GDM1 (cell line): ENCODE measurements at places on chromosomes 6 and 20.

- DNase-seq = no peak
Measured at GRCh38 chr6:163717106-163717764, 302.7 kb downstream of the QKI start.

GRCh38 chr20:32544893-32545840, 40.0 kb downstream of the NOL4L start:
- no peak for DNase-seq

DNA sequence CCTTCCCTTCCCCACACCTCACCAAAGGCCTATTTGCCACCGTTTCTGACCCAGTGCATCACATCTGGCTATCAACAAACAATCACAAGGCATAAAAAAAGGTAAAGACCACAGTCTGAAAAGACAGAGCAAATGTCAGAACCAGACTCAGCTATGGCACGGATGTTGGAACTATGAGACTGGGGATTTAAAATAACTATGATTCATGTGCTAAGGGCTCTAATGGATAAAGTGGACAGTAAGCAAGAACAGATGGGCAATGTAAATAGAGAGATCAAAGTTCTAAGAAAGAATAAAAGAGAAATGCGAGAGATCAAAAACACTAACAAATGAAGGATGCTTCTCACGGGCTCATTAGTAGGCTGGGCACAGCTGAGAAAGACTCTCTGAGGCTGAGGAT, 99.5 kb downstream of the LAMP5 start:
- DNase-seq = no peak

GRCh38 chr6:147005499-147005898, 198.7 kb upstream of the STXBP5 start:
- DNase-seq = no peak

DNA sequence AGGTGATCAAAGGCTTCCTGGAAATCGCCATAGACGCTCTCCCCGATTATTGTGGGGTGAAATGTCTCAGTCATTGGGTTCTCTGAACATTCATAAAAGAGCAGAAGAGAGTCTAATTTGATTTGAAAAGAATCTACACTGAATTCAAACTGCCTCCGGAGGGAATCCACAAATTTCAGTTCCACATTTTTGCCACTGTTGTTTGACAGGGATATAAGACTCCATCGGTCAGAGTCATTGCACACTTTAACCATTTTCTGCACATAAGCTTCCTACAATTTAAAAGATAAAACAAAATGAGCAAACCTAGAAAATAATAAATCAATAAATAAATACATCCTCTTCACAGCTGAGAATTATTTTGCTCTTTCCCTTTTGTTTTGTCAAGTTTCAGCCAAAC, 2.3 kb downstream of the TENT5A start:
- no peak for DNase-seq

DNA sequence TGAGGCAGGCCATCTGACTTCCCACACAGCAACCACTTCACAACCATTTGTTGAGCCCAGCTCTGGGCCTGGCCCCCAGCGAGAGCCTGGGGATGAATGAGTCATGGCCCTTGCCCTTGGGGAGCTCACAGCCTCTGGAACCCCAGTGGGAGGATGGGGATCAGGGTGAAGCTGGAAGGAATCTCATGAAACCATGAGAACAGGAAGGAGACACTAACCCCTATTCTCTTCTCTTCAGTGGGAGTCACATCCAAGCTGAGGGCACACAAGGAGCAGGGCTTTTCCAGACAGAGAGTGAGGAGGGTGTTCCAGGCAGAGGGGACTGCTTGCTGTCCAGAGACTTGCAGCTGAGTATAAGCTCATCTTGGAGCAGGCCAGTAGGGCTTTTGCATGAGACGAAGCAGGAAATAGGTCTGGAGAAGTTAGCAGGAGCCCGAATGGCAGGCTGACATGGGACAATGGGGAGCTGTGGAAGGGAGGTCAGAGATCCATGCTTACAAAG, 7.5 kb downstream of the FOXS1 start:
- DNase-seq = no peak

GRCh38 chr6:160520043-160520904, 143.8 kb downstream of the LPA start:
- DNase-seq = peak; percentile 16

DNA sequence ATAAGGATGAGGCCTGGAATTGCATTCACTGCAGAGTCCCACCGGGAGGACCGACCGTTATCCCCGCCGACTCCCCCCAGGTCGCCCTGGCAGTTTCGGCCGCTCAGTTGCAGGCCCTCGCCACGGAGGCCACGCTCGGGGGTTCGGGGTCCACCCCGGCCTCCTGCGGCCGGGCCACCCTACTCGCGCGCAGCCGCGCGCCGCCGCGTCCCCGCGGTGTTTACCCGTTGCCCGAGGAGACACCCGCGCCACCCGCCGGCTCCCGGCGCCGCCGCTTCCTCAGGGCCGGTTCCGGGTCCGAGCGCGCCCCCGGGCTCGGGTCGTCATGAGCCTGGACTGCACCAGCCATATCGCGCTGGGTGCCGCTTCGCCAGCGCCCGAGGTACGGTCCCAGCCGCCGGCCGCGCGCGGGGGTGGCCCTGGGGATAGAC, at the start of gene CCDC170:
CCDC170 (plus strand) TSS at position 214 of the 431 bp plus-strand sequence; CDS start at position 326, 112 bp downstream.
- no peak for DNase-seq

GRCh38 chr20:24935766-24936525, 13.1 kb upstream of the CST7 start:
- DNase-seq = no peak

- no peak for DNase-seq
Measured at GRCh38 chr20:8782804-8783203, 286.1 kb upstream of the PLCB4 start.

DNA sequence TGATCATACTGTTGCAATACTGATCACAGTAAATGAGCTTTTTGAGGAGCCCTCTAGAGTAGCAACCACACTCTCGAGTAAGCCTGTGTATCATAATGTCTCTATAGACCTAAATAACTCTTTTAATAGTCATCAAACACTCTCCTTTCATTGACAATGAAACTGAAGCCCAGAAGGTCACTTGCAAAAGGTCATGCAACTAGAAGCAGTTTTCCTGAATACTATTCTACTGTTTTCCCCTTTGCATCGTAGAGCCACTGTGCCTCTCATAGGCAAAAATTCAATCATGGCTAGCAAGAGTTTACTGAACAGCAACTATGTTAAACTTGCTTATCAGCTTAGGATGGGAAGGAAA, 105.3 kb downstream of the HIVEP2 start:
- DNase-seq = no peak

DNA sequence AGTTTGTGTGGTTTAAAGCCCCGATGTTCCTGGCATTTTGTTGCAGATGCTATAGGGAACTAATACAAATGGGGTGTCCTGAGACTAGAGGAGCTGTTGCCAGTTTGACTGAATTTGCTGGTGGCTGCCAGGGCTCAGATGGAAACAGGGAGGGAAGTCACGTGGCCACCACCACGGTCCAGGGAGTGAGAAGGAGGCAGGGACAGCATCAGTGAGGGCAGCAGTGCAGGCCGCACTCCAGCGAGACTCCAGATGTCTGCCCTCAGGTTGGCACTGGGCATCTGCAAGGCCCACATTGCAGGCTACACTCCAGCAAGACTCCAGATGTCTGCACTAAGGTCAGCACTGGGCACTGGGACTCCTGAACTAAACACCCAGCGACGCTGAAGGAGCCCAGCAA, 86.2 kb downstream of the RAMACL start:
- DNase-seq = no peak

GRCh38 chr6:47571488-47571887, 93.9 kb downstream of the CD2AP start:
- DNase-seq = no peak

GRCh38 chr6:34015586-34015985, 130.3 kb downstream of the GRM4 start:
- no peak for DNase-seq

DNA sequence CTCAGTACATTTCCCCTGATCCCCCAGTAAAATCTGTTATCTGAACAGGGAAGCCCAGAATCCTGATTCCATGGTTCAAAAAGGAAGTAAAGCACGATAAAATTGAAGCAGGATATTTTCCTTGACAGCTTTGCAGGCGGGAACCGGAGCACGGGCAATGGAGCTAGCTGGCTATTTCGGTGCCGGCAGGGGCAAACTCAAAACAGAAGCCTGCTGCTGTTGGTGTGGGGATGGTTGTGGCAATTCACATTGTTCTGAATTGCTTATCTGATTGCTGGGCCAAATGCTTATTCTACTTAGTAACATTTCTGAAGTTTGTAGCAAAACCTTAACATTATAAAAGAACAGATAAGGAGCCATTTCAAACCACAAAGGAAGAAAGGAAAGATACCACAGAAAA, 172.4 kb downstream of the MMS22L start:
- DNase-seq = no peak

DNA sequence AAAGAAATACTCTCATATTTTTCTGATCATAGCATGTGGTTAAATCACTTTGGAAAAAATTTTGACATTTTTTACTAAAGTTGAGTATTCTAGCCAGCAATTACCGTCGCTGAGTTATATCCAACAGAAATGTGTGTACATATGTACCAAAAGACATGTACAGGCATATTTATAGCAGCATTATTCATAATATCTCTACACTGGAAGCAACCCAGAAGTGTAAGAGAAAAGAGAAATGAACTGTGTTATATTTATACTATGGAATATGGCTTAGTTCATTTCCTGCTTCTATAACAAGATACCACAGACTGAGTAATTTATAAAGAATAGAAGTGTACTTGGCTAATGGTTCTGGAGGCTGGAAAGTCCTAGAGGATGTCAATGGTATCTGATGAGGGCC, 474.0 kb upstream of the GJE1 start:
- no peak for DNase-seq

- DNase-seq = no peak
Measured at GRCh38 chr20:44520881-44521280, 989 bp downstream of the SERINC3 start.
